ENCODE measurements at places on chromosomes 6 and 20.

GRCh38 chr6:169247991-169248390 lies 5.7 kb downstream of the THBS2 start:
- DNase-seq: no peak

DNA sequence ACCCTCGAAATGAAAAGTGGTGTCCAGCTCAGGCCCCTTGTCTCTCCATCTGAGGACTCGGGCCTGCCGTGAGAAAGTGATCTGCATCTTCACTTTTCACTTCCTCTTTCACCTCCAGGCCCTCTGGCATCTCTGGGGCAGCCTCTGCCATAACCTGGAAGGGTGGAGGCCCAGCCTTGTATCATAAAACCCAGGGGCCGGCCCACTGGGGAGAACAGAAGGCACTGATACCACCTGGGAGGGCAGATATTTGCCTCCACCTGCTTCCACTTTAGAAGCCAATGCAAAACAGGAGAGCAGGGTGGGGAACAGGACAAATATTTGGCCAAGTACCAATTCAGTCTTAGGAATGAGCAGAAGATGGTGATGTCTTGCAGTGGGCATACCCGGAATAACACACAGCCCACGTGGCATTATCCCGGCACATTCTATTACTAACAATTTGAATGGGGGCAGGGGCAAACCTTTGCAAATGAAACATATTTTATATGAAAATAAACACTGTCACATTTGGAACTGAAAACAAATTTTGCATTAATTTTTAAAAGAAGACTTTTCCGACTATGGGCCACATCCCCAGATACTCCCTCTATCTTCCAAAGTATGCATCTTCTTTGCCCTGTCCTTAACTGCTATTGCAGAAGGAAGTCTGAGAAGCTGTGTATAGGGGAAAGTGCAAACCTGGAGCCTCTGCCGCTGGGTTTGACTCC lies 69.2 kb upstream of the TBC1D7 start:
- DNase-seq: no peak

- DNase-seq: no peak
Measured at GRCh38 chr6:25053875-25054371, 118.2 kb upstream of the RIPOR2 start.

GRCh38 chr6:55836945-55837344 lies 38.4 kb downstream of the BMP5 start:
- DNase-seq: no peak

DNA sequence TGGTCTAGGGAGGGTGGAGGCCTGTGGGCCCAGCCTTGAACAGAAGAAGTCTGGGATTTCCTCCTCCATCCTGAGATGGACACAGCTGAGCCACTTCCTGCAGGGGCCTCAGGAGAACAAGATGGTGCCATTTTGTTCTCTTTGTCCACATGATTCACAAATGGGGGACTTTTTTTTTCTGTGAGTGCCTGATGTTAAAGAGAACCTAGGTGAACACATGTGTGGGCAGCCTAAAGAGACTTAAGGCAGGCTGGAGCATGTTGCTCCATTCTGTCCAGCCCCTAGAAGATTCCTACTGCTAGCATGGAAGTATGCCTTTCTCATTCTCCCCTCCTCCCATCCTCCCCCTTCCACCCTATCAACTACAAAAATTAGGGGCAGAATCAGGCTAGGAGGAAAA lies 49.3 kb upstream of the KIF16B start:
- DNase-seq: no peak

- no peak for DNase-seq
Measured at GRCh38 chr6:105545947-105546731, 143.3 kb upstream of the PREP start.

- DNase-seq: no peak
Measured at GRCh38 chr6:119627908-119628669, 278.5 kb upstream of the MAN1A1 start.

DNA sequence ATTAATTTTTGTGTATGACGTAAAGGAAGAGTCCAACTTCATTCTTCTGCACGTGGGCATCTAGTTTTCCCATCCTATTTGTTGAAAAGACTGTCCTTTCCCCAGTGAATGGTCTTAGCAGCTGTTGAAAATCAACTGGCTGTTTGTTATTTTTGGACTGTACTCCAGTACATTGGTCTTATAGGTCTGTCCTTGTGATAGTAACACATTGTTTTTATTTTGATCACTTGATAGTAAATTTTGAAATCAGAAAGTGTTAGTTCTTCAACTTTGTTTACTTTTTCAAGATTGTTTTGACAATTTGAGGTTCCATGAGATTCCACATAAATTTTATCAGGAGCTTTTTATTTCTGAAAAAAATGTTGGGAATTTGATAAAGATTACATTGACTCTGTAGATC lies 280.2 kb upstream of the FOXQ1 start:
- no peak for DNase-seq

DNA sequence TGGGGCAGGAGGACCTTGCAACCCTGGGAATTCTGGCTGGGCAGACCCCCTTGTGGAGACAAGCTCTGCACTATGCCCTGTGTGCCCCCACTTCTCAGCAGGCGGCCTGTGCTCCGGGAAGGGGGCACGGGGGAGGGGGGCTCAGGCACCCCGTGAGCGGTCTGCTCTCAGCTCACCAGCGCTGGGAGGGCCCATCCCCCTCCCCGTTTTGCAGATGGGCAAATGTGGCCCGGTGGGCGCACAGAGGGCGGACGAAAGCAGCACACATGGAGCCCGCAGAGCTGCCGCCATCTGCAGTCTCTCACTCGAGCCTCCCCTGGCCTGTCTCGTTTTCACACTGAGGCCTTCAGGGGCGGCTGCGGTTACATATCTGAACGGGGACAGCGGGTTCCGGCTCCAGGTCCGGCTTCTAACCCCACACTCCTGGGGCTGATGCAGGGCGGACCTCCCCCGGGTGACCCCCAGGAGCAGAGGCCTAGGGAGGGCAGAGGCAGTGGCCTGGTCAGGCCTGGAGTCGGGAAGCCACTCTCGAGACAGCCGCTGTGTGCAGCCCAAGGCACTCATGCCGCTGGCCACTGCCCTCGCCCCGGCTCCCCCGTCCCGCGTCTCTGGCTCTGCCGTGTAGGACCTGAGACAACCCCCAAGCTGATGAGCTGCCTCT lies 13.9 kb downstream of the CHRNA4 start:
- DNase-seq: no peak

GRCh38 chr6:125656287-125656870 lies 93.1 kb upstream of the HEY2 start:
- DNase-seq: no peak

GRCh38 chr20:25476106-25477013 lies 68.9 kb downstream of the GINS1 start:
- no peak for DNase-seq
